ENCODE measurements at places on chromosomes 2 and 18.

DNA sequence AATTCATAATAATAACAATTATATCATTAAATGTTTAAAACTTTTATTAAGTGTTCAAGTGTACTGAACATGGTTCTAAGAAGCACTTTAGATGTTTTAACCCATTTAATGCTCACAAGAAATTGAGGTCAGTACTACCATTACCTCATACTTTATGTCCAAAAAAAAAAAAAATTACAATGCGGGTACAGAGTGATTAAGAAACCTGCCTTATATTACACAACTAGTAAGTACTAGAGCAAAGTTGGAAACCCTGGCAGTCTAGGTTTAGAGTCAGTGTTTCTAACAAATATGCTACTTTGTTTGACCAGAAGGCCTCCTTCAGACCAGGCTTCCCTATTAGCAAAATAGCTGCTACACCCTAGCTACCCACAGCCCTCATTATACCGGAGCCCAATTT, 28.5 kb downstream of the PLEKHM3 start:
- no peak for DNase-seq

- no peak for DNase-seq
Measured at GRCh38 chr2:221309892-221310583, 262.1 kb downstream of the EPHA4 start.

DNA sequence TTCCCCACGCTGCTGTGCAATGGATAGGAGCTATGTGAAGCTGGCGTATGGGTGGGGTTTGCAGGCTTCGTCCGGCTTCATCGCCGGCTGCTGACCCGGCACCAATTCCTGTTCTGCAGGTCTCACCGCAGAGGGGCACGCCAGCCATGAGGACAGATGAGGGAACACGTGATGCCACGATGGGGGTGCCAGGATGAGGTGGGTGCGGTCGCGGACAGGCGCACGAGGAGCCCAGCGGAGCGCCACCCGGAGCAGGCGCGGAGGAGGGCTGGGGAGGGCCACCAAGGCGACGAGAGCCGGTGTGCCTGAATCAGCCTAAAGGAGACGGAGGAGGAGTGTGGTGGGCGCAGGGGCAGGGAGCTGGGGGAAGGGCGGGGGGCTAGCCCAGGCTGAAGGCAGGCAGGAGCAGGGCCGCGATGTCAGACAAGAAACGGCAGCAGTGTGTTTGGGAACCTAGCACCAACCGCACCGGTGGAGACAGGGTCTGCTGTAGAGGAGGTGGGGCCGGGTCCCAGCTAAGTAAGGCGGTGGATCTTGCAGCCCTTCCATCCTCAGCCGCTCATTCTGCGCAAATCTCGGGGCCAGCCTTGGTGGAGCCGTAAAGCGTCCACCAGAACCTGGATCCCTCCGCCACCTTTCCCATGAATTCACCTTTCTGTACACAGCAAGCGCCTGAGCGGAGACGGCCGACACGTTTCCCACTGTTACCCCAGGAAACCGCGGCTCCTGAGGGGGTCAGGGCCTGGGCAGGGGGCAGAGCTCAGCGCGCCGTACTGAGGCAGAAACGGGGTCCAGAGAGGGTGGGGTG, 17.0 kb upstream of the CD8A start:
- peak; percentile 28 for DNase-seq

DNA sequence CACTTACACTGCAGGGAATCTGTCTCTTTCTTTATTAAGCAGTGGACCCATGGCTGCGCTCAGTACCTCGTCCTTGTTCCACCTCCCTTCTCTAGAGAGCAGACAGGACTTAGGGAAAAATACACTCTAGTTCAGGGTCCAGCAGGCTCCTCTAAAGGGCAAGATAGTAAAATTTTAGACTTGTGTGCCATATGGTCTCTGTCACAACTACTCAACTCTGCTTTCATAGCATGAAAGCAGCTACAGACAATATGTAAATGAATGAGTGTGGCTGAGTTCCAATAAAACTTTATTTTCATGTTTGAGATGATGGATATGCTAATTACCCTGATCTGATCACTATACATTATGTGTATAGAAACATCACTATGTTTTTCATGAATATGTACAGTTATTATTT, 163.1 kb downstream of the BABAM2 start:
- DNase-seq = no peak

- no peak for DNase-seq
Measured at GRCh38 chr2:133326652-133327397, 241.4 kb downstream of the NCKAP5 start.

- no peak for DNase-seq
Measured at GRCh38 chr2:222575618-222576017, 80.3 kb downstream of the FARSB start.

DNA sequence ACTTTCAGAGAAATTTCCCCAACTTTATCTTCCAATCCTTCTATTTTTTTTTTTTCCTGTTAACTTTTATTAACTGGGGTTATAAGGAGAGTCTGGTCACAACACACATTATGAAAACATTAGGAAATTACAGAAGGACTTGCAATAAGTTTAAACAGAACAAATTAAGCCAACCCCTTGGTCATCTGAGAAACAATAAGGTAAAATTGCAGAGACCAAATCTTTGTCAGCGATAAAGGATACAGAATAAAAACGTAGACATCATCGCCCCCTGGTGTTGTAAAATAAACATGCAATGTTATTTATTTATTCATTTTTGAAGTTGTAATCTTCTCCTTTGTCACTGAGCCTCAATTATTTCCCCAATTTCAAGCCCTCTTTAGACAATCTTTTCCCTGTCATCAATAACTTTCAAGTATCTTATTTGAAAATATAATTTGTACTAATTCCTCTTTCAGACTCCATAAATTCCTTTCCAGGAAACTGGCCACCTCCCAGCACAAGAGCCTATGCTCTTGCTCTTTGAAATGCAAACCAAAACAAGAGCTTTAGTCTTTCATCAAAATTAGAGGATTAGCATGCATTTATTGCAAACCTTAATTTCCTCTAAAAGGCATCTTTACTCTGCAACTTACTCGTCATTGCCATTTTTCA, 19.5 kb downstream of the G6PC2 start:
- peak; percentile 6 for DNase-seq

DNA sequence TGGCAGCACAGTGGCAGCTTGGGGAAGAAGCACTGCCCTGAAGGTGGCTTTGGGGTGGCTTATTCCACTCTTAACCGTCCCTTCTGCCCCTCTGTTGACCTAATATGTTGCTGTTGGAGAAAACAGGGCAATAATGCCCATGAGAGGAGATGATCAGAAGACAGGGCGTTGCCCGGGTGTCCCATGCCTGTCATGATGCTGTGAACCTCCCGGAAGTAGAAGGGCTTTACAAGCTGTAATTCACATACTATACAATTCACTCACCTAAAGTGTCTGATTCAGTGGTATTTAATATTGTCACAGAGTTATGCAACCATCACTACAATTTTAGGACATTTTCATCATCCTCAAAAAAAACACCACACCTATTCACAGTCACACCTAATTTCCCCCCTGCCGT, 112.3 kb downstream of the FHOD3 start:
- DNase-seq = no peak

DNA sequence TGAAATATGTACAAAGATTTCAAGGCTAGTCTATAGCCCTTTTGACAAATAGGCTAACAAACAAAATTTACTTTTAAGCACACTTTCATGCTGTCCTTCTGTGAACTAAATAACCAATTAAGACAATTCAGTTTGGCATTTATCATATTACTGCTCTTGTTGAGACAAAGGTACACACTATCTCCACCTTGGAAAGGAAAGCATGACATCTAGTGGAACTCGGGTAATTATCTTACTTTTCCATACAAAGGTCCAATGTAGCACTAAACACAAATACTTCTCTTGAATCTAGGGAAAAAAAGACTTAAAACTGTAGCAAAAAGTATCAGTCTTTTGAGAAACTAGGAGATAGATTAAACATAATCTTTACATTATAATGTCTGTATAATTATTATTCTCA, 125.0 kb upstream of the CD226 start:
- no peak for DNase-seq

DNA sequence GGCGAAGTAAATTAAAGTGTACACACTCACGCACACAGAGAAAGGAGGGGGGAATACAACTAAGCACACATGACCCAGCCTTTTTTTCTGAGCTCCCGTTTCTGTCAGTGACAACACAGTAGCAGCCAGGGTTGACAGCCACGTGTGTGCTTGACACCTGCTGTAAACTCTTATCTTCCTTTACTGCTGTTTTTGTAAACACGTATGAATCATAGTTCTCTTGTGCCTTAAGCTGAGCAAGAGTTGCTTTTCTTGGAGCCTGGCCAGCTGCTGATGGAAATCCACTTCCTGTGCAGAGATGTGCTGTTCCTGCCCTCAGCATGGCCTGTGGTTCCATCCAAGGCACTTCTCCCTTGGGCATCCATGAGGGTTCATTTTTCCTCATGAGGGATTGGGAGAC, 561.9 kb downstream of the GALR1 start:
- no peak for DNase-seq

DNA sequence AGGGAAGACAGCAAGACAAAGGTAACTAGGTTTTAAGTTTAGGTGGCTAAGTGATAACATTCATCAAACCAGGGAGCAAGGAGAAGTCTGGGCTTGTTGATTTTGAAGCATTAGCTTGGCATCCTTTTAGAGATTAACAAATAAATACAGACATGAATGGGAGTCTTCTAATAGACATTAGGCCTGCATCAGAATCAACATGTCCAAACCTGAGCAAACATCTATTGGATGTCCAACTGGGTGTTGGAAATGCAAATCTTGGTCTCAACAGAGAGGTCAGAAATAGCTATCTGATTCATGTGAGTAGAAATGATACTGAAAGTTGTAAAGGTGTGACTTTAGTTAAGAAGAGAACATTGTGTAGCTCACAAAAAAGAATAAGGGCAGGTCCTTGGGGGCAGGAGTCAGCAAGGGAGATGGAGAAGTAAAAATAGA, 85.5 kb upstream of the RND3 start:
- DNase-seq = no peak

GRCh38 chr2:186590759-186591505, 1.1 kb downstream of the ITGAV start:
- peak; percentile 23 for DNase-seq

- no peak for DNase-seq
Measured at GRCh38 chr2:31196622-31197021, 20.7 kb downstream of the CAPN14 start.

DNA sequence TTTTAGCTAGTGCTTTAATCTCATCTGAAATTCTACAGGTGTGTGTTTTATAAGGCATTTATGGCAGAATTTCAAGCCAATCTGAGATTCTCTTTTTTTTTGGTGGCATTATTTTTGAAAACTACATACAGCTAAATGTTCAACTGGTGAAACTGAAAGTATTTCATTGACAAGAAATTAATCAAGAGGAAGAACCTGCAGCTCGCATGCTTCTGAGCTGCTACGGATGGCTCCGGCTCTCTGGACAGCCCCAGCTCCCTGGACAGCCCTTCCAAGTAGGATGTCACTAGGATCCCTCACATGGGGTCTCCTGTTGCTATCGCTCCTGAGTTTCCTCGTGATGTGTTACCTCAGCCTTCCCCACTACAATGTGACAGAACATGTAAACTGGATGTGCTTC, 46.4 kb downstream of the AAK1 start:
- no peak for DNase-seq

GRCh38 chr18:35144698-35145097, 96.1 kb upstream of the ZNF397 start:
- no peak for DNase-seq

- no peak for DNase-seq
Measured at GRCh38 chr2:212940816-212941215, 210.6 kb downstream of the IKZF2 start.

DNA sequence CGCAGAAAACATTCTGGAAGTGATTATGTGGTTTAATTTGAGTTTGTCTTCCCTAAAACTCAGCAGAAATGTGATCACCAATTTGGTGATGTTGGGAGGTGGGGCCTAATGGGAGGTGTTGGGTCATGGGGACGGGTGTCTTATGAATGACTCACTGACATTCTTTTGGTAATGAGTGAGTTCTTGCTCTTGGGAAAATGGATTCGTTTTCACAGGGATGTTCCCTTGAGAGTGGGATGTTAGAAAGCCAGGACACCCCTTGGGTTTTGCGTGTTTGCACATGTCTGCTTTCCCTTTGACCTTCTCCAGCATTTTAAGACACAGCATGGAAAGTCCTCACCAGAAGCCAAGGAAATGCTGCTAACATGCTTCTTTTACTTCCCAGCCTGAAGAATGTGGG, 321.5 kb upstream of the NT5C1B start:
- DNase-seq = no peak

DNA sequence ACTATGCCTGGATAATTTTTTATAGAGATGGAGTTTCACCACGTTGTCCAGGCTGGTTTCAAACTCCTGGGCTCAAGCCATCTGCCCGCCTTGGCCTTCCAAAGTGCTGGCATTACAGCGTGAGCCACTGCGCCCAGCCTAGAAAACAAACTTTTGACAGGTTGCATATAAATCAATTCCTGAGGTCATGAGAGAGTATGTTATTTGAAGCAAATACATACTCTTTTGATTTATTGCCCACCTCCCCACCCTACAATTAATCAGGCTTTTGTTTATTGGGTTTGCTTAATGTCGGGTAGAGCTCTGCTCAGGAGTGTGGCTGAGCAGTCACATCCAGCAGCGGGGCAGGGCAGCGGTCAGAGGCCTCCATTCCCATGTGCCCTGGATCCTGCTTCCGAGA, 37.9 kb upstream of the ASB1 start:
- no peak for DNase-seq

- no peak for DNase-seq
Measured at GRCh38 chr2:239833269-239834109, 191.7 kb downstream of the NDUFA10 start.

DNA sequence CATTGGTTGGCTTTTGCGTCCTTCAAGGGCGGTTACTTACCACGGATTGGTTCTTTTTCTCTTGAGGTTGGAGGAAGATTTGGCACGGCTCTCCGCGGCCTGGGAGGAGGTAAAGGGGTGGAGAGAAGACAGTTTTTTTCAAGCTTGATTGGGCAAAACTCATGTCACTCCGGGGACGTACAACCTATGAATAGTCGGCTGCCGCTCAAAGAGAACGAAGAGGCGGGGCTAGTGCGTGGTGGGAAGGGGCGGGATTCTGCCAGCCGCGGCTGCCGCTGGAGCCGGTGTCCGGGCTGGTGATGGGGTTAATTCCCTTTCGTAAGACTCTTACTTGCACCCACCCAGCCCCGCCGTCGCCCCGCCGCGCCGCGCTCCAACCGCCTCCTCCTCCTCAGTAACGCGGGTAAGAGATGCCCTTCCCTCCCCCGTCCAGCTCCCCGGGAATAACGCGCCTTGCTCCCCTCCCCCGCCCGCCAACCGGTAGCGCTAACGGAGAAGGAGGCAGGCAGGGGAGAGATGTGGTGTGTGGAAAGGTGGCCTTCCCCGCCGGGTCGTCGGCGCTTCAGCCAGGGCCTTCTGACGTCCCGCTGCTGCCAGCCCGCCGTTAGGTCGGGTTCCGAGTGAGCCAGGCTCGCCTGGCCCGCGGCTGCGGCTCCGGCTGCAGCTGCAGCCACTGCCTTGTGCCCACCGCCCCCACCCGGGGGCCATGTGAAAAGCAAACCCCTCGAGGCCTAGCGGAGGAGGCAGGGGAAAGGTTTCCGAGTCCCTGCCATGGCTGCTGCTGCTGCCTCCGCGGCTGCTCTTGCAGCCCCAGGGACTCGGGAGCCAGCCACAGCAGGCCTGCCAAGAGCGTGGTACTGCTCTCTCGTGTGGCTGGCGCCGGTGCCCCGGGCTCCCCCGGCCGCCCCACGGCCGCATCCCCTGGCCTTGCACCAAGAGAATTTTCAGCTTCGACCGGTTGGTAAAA, at the start of gene R3HDM1:
R3HDM1 (plus strand) TSS at position 254 of the 967 bp plus-strand sequence. CDS start 73,362 bp downstream, outside the sequence.
- DNase-seq = peak; percentile 95

- DNase-seq = no peak
Measured at GRCh38 chr18:73563901-73564472, 583.6 kb downstream of the FBXO15 start.

GRCh38 chr18:47985866-47986265, 55.4 kb upstream of the SMAD2 start:
- DNase-seq = no peak
